NCI-H1092 treated with DMSO at 0.1 percent for 48 hours (cell line): ENCODE measurements at places on chromosomes 5 and 9.
A peak's percentile ranks its signal among the peaks of the same experiment; 100 is the strongest.

DNA sequence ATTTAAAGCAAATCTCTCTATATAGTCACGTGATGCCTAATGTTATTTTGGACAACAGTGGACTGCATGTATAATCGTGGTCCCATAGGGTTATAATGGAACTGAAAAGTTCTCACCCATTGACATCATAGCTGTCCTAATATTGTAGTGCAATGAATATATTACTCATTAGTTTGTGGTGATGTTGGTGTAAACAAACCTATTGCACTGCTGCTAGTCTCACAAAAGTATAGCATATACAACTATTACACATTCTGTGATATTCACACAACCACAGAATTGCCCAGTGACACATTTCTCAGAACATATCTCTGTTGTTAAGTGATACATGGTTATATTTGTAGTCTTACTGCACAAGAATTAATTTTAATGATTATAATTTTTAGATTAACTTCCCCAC, 37.7 kb downstream of the IPO11 start:
- DNase-seq = no peak

GRCh38 chr9:133103183-133103986, 17.7 kb downstream of the RALGDS start:
- DNase-seq = peak; percentile 37

- DNase-seq = no peak
These were observed 160.7 kb downstream of the CACNA1B start for GRCh38 chr9:138038244-138038671.

DNA sequence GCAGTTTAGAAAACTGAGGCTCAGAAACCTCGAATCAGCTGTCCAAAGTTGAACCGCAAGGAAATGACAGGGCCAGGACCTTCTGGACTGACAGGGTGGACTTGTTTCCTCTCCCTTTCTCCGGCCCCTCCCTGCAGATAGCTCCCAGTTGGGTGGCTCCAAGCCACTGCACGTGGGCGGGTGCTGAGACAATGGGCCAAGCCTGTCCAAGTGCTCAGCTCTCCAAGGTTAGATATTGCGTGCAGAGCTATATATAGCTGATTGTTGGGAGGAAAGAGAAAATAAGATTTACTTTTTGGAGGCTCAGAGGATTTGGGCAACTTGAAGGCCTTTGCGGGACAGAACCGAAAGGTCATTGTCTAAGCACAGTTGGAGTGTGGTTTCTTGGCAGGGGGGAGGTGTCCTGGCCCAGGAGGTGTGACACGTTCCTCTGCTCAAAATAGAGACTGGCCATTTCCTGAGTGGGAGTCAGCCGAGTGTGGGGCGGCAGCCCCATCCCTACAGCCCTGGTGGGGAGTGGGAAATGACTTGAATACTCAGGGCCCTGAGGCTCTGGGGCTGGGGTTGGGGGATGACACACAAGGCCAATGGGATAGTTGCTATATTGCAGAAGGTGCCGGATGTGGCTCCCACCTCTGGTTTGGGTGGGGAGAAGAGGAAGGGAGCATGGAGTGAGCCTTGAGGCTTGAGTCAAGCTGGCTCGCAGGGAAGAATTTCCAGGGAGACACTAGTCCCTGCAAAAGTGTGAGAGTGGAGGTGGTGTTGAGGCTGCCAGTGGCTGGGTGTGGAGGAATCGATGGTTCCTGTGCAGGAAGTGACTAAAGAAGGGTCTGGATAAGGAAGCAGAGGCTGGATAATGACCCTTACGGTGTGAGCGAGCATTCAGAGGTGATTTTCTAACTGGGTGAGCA, 44.4 kb upstream of the SMAD5 start:
- no peak for DNase-seq

- DNase-seq = no peak
These were observed 51.2 kb downstream of the USP20 start for GRCh38 chr9:129886226-129887174.

DNA sequence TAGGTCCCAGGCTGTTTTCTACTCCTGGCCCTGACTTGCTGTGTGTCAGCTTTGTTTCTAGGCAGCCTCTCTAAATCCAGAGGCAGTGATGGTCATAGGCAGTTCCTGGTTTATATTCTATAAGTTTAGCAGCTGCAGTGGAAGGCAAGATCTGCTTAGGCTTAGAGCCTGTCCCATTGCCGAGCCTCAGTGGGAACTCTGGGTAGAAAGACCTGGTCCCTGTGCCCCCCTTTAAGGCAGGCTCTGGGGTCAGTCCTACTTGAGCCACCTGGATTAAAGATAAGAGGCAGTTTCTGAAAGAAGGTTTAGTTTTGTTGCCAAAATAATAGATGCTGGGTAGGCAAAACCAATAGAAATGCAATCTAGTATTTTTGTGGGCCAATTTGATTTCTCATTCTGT, 13.6 kb downstream of the MCCC2 start:
- DNase-seq = no peak

- DNase-seq = no peak
These were observed 59.3 kb downstream of the RGS3 start for GRCh38 chr9:113522858-113523257.

- no peak for DNase-seq
These were observed 301.2 kb upstream of the TYRP1 start for GRCh38 chr9:12391839-12392509.

GRCh38 chr9:24436761-24437160, 108.9 kb downstream of the IZUMO3 start:
- no peak for DNase-seq

DNA sequence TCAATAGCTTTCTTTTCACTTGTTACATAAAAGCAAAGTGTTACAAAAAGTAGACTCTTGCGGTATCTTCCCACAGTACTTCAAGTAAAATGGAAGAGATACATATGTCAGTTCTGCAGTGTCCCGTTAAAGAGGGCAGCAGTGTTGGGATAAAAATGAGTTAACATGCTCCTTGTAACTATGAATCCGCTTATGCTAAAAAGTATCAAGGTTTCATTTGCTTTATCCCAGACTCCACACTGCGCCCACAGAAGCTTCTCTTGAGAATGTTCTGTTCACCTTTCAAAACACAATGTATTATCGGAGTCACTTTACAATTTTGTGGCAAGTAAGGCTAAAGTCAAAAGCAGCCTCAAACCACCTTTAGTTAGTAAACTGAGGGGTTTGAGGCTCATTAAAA, 790 bp downstream of the PTAR1 start:
- DNase-seq = peak; percentile 39

GRCh38 chr5:16709691-16710433, 93.1 kb upstream of the RETREG1 start:
- DNase-seq = no peak

GRCh38 chr5:82129723-82130285, 148.3 kb downstream of the RPS23 start:
- DNase-seq = no peak

DNA sequence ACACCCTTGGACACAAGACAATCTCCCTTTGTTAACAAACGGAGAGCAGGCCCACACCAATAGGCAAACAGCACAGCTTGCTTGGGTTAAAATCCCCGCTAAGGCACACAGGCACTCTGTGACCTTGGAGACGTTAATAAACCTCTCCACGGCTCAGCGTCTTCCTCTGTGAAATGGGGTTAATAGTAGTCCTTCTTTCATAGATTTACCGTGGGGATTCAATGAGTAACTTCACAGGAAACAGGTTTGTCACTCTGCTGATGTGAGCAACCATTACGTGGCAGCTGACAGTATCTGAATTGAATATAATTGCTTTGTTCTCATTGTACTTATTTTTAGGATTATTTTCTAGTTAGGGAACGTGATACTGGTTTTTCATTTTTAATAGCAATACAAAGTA, 65.2 kb upstream of the ADRA1B start:
- DNase-seq = no peak

GRCh38 chr9:137762414-137763061, 115.0 kb upstream of the CACNA1B start:
- no peak for DNase-seq

GRCh38 chr9:125839317-125839716, 92.1 kb downstream of the PBX3 start:
- DNase-seq = no peak

DNA sequence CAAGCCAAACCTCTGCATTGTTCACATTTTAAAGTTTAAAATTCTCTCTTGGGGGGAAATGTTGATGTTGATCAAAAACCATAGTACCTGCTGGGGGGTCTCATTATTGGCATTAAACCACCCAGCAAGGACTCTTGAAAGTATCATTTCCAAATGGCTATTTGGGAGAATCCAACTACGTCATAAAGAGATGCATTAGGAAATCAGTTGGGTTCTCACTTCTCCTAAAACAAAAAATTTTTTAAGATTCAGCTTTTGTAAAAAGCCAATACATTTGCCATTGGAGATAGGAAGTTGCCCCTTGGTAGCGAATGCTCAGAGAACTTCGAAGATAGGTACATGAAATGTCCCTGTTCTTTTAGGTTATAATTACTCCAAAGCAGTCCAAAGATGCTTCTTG, 96.4 kb downstream of the GNAQ start:
- no peak for DNase-seq

GRCh38 chr5:119694284-119694683, 64.9 kb downstream of the FAM170A start:
- no peak for DNase-seq

GRCh38 chr5:59021286-59021673, 438.4 kb downstream of the RAB3C start:
- peak; percentile 78 for DNase-seq

- DNase-seq = no peak
These were observed 122.5 kb downstream of the RFK start for GRCh38 chr9:76271755-76272154.

DNA sequence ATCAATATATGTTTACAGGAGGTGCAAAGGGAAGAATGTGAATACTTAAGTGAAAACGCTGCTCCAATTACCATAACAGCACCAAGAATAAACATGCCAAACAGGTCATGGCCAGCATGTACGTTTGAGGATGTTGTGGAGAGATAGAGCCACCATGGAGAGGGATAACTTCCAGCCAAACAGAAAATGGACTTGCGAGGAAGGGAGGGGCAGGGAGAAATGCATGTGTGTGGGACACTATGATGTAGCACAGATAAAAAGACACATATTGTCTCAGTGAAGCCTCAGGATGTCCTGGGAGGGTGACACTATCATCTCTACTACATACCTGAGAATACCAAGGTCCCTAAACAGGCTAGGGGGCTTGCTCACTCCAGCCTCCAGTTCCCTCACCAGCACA, 488.9 kb downstream of the SPOCK1 start:
- DNase-seq = no peak

- DNase-seq = no peak
These were observed 310.4 kb upstream of the EFNA5 start for GRCh38 chr5:107980923-107981692.

- DNase-seq = no peak
These were observed 42.0 kb downstream of the SLC1A3 start for GRCh38 chr5:36648426-36648825.

DNA sequence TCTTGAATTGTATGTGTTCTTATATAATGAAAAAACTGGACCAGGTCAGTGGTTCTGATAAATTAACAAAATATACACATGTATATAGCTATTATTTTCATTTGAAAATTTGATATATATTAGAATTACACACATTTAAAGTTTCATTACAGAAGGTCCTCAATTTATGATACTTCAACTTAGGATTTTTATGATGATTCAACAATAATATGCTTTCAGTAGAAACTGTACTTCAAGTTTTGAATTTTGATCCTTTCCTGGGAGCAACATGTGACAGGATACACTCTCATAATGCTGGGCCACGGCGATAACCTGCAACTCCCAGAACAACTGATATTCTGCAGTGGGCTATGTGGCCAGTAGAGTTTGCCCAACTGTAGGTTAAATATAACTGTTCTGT, 344.7 kb downstream of the TAF11L14 start:
- no peak for DNase-seq

GRCh38 chr9:2132484-2133082, 117.4 kb downstream of the SMARCA2 start:
- peak; percentile 35 for DNase-seq

DNA sequence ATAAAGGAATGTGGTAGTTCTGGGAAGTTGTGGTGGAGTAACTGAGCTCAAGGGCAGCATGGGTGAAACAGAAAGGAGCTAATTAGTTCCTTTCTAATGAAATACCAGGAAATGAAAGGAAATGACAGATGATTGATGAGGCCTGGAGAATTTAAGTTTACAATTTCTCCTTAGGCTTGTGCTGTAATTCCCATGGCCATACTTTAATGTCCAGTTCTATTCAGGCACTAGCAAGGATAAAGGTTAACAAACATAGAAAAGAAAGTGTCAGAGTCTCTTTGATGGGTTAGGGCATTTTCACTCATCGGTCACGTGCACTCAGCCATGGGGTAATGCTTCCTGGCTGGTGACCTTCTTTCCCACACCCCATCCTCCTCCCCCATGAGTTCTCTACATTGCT, 70.3 kb downstream of the CTSL start:
- no peak for DNase-seq

DNA sequence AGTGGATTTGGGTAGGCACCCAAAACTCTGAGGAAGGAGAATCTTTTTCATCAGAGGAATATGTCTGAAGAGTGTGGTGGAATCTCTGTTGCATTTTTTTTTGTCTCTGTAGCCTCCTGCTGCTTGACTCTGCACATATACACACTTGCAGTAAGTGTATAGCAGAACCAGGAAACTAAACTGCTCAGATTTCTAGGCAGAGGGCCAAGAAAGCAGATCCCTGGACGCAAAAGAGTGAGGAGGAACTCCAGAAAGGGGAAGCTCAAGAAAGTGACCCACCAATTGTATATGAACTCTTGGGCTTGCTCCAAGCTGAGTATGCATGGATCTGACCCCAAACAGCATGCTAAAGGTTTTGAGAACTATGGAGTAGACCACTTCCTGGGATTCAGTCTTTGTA, 181.8 kb downstream of the GADD45G start:
- no peak for DNase-seq

DNA sequence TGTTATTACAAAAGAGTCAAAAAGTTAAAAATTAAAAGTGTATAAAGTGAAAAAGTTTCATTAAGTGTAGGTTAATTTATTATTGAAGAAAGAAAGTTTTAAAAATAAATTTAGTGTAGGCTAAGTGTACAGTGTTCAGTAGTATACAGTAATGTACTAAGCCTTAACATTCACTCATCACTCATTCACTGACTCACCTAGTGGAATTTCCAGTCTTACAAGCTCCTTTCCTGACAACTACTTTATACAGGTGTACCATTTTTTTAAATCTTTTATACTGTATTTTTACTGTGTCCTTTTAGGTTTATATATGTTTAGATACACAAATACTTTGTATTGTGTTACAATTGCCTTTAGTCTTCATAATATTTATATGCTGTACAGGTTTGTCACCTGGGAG, 530.2 kb upstream of the FAM174A start:
- DNase-seq = no peak

- DNase-seq = no peak
These were observed 103.9 kb downstream of the INSYN2B start for GRCh38 chr5:169876386-169876785.

GRCh38 chr5:1521671-1522600, 1.8 kb downstream of the LPCAT1 start:
- no peak for DNase-seq
